ENCODE measurements at places on chromosomes 3 and 15. TPM values are rescaled to one million over a fixed set of nuclear protein-coding genes. Genes with fewer than 3 reads are reported as not detected.

The CCDC9B gene
- 1.2 TPM for polyA plus RNA-seq

The USP4 gene
- 46.6 TPM for polyA plus RNA-seq

The NOX5 gene
- polyA plus RNA-seq = not detected

The GNAT1 gene
- 0.59 TPM for polyA plus RNA-seq

The SLC24A5 gene
- polyA plus RNA-seq = not detected

The TCF12 gene
- 94.9 TPM for polyA plus RNA-seq

The STAG1 gene
- polyA plus RNA-seq = 10.0 TPM

The EAF2 gene
- polyA plus RNA-seq = 2.7 TPM

All from brain (organoid and tissue), 16 donors.